Activated T-helper 1 cell treated with anti-CD3 and anti-CD28 coated beads, Interleukin-12 subunit alpha, Interleukin-12 subunit beta, Interleukin-2, Interleukin-4 antibody, amounts not matched to agents 30 ng/mL and 10 ng/mL and 1 ng/mL, durations not matched to agents 14 hours and 24 hours and 36 hours (primary cell): ENCODE measurements at places on chromosomes 12 and 14.

DNA sequence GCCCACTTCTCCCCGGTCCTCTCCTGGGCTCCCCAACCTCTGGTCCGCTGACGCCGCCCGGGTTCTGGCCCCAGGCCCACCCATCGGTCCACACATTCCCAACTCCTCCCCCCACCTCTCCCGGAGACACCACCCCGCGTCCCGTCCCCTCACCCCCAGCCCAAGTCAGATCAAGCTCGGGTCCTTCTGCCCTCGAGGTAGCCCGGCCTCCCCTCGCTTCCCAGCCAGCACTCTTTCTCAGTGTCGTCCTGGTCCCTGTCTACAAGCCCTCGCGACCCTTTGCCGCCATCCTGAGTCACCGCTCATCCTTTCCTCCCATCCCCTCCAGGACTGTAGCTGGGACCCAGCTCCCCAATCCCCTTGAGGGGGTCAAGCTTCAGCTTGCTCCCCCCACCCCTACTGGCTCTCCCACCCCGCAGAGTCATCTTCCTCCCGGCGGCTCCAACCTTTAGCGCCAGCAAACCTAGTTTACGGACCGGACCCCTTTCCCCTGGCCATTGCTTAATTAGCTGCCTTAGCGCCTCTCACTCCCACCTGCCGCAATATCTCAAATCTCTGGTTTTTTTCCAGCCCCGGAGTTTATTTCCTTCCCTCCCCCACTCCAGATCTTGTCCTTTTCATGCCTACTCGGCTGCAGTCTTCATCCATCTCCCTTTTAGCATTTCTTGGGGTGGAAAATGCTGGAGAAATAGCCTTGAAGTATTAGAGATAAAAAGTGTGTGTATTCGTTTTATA, 1.1 kb downstream of the PPP4R4 start:
- no peak for DNase-seq

GRCh38 chr12:52715416-52715815, 12.1 kb upstream of the KRT77 start:
- DNase-seq = no peak

GRCh38 chr12:15350643-15351042, 28.3 kb downstream of the PTPRO start:
- no peak for DNase-seq

GRCh38 chr12:7835116-7835515, 37.6 kb downstream of the SLC2A14 start:
- no peak for DNase-seq

GRCh38 chr14:93186466-93186865, 1.3 kb downstream of the LYSET start:
- DNase-seq = no peak

DNA sequence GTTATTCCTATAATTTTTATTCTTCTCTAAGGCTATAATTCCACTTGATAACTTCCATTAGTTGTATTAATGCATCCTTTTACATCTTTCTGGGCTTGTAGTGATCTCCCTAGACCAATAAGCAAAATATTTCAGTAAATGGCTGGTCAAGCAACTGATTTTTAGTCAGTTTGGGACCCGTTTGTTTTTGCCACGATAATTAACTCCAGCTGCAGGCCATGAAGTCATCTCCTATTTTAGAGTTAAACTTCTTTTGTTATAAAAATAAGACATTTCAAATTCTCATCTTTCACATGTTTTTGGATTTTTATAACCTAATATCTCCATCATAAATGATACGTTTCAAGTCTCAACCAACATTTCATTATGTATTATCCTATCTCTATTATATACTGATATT, 49.4 kb downstream of the MAGOHB start:
- DNase-seq = no peak

DNA sequence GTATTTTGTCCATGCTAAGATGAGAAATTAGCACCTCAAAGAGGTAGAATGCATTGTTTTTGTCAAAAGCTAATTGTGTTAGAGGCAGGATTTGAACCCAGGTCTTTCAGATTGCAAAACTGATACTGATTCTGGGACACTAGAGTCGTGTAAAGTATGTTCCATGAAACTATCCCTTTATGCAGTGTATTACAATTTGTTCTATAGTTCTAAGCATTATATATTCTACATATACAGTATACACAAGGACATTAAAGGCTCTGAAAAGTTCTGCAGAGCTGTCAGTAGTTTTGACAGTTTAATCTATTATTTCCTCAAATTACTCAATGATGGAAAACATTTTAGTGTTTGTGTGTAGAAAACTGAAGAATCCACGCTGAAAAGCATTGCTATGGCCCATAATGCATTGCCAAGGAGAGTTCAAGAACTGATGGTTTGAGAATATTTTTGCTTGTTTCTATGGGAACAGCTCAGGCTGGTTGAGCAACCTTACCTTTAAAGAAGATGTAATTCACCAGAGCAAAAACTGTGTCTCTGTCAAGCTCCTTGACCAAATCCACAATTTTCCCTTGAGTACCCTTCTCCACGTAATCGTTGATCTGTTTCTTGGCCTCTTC, 6.2 kb downstream of the SERPINA1 start:
- no peak for DNase-seq

DNA sequence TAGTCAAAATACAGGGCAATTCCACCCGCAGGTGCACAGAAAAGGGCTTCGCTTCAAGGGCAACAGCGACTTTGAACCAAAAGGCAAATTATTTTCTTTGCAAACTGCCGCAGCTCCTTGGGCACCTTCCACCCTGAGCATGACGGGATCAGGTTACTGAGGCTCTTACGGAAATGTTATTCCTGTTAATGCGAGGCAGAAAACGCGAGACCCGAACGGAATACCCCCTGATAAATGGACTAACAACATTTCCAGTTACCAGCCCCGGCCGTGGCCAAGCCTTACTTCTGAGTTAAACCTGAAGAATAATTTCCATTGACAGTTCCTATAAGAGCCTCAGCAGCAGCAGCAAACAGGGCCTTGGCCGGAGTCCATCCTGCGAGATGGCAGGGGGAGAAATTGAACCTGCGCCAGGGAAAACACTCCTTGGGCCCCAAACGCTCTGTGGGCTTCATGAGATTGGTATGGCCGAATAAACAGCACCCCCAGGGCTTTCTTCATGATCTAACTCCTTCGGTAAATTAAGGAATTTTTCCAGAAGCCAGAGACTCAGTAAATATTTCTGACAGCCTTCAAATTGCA, 70.0 kb upstream of the DICER1 start:
- DNase-seq = no peak

- no peak for DNase-seq
Observed at GRCh38 chr12:67853204-67853603, 136.0 kb upstream of the IFNG-AS1 start.

DNA sequence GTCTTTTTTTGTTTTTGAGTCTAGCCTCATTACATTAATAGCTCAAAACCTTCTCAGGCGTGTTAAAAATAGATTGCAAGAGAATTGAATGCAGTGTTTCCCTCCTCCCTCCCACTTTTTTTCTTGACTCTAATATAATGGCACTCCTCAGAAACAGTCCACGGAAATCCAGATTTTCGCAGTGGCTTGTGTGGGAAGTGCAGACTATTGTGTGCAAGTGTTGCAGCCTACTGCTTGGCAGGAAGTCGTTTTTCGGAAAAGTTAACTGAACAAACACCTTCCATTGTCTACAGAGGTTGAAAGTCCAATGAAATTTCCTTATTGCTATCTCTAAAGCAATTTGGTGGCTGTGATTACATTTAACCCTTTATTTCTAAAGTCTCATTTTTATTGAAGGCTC, 147.9 kb upstream of the E2F7 start:
- DNase-seq = no peak

- DNase-seq = no peak
Observed at GRCh38 chr12:5808981-5809380, 136.1 kb downstream of the ANO2 start.
